ENCODE measurements at places on chromosomes 4 and X.

DNA sequence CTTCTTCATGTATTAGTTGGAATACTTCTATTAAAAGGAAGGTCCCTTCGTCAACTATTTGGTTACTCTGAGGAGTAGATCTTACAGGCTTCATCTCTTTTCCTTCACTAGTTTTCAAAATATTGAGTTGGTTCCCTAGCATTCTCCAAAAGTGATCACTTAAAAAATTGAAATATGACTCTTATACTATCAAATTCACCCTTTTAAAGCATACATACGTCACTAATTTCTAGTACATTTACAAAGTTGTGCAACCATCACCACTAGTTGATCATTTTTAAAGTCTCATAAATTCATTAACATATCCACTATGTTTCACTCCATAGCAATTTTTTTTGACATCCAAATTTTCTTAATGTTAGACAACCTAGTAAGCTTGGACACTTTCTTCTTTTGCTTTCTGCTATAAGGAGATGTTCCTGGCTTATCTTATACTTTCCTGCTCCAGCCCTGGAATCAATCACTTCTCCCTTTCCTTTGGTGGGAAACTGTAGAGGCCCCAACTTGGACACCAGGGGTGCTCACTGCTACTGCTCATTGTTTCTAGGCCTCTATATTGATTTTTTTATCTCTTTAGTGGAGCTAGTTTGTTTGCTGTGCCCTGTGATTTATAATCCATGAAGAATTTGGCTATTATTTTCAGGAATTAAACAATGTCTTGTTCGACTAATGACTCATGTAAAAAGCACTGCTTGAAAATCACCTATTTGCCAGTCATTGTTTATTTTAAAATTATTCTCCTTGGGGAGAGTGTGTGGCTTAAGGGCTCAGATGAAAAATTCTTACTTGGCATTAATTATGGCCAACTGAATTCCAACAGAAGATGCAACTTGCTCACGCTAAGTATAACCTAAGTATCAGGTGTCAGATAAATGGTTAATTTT, 4.0 kb upstream of the ZFX start:
- DNase-seq = no peak

- DNase-seq = no peak
Observed at GRCh38 chr4:17098996-17099395, 200.6 kb upstream of the LDB2 start.

DNA sequence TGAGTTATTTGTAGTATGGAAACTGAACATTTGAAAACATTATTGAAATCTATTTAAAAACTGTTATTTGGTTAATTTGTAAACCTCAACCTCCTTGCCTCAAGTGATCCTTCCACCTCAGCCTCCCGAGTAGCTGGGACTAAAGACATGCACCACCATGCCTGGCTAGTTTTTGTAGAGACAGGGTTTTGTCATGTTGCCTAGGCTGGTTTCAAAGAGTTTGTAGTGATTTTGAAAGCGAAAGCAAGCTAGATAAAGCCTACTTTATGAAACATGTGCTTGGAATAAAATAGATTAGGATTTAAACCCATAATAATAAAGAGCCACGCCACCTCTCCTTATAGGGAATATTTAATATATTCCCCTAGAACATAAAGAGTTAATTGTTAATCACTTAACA, 23.5 kb downstream of the ARSJ start:
- DNase-seq = no peak

- no peak for DNase-seq
Observed at GRCh38 chr4:123215536-123215935, 181.1 kb upstream of the SPRY1 start.

- DNase-seq = peak; percentile 0
Observed at GRCh38 chrX:12065251-12065650, 73.0 kb upstream of the FRMPD4 start.

- DNase-seq = no peak
Observed at GRCh38 chrX:25022499-25023325, 6.9 kb upstream of the ARX start.

- peak; percentile 63 for DNase-seq
Observed at GRCh38 chrX:107654872-107655761, 26.8 kb downstream of the PRPS1 start.

- DNase-seq = no peak
Observed at GRCh38 chr4:189048119-189048518, 892.6 kb upstream of the FRG1 start.
